ENCODE measurements at places on chromosomes 11 and 22.

DNA sequence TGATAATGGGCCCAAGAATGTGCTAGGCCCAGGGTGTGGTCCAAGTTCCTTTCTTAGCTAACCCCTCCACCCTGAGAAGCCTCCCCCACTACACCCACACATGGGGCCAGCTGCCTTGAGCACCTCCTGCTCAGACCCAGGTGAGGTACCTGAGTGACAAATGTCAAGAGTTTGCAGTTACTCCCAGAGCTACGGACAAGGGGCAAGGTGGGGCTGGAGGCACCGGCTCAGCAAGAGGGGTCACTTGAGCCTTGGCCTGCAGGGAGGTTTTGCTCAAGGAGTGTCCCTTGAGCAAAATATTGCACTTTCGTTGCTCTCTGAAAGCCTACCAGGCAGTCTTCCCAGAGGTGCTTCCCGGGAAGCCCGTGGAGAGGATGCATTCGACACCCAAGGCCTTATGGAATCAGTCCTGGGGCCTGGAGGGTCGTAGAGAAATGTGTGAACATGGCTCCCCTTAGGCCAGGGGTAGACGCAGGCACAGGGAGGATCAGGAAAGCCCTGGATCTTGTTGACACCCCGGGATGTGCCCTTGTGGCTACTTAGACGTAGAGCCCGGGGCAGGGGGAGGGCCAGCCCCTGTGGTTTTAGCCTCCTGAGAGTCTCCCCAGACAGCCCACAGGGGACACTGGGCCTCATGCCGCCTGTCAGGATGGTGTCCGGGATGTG is 114.2 kb downstream of the KCNQ1 start:
- no peak for DNase-seq

- DNase-seq: no peak
These were observed 34.9 kb downstream of the SBF1 start for GRCh38 chr22:50439871-50440331.

DNA sequence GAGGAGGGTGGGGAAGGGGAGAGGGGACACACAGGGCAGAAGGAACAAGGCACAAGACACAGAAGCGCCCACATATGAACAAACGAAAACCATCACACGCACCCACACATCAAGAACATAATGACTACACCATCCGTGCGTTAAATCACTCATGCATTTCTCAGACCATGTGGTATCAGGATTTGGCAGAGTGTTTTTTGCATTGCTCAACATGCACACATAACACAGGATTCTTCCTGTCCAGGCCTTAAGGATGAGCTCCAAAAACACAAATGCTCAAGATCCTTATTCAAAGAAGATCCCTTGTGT is 309.5 kb downstream of the CADM1 start:
- no peak for DNase-seq

GRCh38 chr11:64178951-64179639 is 6.9 kb upstream of the STIP1 start:
- DNase-seq: no peak

DNA sequence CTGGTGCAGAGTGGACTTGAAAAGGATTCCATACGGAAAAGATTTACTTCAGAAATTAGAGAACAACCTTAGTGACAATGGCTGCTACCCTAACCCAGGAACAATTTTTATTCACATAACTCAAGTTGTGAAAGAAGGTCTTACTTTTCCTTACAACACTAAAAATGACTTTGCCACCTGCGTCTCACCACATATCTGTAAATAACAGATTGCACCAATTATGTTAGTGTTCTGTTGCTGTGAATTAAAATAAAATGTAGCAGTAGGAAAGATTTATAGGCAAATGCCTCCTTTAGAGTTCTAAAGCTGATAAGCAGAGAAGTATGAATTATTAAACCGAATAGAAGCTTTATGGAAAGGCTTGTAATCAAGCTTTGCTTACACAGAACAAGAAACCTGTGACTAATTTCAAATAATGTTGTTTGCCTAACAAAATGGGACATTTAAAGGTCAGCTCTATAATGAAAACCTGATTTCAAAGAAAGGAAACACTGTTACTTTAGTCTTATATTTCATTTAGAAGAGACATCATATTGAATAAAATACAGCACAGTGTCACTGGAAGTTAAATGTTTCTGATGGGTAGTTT is 2237.8 kb downstream of the LRRC4C start:
- no peak for DNase-seq

DNA sequence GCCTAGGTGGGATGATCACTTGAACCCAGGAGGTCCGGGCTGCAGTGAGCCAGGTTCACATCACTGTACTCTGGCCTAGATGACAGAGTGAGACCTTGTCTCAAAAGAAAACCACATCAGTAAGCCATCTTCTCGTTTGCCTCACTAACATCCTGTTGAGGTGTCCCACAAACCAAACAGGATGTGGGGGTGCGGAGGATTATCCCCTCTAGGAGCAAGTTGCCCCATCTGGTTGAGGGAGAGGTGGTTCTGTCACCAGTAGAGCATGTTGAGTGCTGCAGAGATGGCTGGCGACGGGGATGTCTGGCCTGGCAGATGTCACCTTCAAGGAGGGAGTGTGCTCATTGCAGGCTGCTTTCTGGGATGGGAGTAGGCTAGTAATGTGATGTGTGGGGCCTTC is 72.4 kb downstream of the ZNRF3 start:
- DNase-seq: no peak

DNA sequence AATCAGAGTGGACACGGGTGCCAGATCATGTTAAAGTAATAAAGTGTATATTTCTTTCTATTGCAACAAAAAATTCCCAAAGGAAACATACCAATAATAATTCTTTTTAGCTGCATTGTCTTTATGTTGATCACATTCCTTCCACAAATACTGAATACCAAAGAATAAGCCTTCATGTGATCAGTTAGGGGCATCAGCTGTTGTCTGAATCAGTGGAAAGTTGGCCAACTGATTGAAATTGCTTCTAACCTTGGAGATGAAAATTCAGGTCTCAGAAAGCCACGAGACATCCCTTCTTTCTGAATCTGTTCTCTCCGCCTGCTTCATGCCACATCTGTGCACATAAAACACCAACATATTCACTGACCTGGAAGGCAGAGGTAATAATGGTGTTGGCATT is 785.2 kb downstream of the KCNA4 start:
- DNase-seq: no peak

- peak; percentile 27 for DNase-seq
These were observed 27.3 kb downstream of the FAM118A start for GRCh38 chr22:45336971-45337431.

DNA sequence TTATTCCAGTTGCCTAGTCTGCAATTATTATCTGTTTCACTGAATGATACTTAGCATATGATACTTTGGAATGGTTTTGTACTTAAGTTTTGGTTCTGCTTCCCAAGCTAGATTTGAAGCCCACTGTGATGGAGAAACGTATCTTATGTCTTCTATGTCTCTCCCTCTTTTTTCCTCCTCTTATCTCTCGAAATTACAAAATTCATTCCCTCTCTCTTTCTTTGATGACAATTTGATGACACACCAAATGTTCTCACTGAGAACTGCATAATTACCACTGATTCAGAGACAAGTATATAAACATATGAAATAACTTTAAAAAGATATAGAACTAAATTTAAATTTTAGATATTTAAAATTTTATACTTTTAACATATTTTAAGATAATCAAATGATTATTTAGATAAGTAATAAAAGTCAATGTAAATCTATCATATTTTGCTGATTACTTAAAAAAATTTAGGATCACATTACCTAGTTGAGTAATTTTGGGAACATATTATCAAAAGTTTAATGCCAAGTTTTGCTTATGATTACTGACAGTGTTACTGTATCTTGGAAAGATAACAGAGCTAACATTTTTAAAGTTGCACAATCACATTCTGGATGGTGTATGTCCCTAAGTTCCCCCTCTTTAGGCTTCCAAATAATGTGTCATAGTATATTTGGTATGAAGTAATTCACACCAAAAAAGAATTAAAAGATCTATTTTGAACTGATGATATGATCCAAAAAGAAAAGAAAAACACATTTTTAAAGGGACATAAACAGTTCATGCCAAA is 255.3 kb downstream of the SBF2 start:
- peak; percentile 44 for DNase-seq

DNA sequence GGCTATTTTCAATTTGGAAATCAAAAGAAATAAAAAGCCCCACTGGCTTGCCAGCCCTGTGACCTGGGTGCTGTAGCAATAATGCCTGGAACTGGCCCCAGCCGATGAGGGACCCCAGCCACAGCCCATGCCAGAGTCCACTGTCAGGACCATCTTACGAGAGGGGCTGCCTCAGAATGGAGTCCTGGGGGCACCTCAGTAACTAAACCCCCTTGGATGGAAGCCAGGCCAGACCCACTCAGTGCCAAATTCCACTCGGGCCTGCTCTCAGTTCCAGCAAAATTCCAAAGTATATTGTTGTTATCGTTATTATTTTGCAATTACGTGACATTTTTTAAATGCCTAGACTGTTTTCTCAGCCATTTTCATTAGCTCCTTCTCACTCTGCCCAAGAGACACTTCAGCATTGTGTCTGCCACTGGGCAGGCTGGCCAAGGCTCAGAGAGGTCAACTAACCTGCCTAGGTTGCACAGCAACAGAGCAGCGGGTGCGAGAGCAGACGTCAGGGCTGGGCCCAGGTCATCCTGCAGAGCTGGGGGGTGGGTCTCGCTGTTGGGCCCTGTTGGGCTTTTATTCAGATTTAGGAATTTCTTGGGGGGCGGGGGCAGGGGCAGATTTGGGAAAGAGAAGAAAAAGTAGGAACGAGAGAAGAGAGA is 19.5 kb downstream of the CDKN1C start:
- no peak for DNase-seq

DNA sequence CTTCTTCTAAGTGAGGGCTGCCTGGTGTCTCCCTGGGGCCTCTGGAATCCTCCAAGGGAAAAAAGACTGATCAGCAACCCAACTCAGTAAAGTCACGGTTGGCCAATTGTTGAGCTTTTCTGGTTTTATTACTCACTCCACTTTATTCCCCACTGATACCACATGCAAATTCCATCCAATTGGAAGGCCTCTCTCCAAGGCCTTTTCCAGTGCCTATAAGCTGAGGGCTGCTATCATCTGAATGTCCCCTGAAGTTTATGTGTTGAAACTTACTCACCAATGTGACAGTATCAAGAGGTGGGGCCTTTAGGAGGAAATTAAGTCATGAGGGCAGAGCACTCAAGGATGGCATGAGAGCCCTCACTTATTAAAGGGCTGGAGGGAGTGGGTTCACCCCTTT is 463.3 kb downstream of the BUD13 start:
- no peak for DNase-seq

DNA sequence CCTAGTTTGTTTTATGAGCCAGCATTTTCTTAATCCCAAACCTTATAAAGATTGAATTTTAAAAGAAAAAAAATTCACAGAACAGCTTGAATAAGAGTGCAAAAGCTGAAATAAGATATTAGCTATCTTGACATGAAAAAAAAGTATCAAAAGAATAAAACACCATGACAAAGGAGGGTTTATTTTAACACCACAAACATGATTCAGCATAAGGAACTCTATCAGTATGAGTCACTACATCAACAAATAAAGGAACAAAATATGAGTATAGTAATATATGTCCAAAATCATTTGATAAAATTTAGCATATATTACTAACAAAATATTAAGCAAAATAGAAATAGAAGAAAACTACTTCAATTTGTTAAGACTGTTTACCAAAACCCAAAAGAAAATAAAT is 9.6 kb upstream of the LMO1 start:
- DNase-seq: no peak

- peak; percentile 81 for DNase-seq
These were observed 344.7 kb downstream of the MN1 start for GRCh38 chr22:27456696-27457503.

DNA sequence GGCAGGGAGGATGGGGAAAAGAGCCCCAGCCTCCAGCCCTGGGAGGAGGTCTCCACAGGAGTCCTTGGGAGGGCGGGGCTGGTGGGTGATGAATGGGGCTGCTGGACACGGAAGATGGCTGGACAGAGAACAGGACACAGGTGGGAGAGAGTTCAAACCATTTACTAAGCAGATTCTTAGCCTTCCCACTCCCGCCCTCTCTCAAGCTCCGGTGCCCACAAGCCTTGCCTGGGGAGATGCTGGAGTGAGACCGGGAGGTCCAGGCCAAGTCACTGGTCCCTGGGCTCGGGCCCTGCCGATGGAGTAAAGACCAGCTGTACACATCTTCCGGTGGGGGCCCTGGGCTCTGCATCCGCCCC is 1.4 kb downstream of the CLDN5 start:
- DNase-seq: no peak

DNA sequence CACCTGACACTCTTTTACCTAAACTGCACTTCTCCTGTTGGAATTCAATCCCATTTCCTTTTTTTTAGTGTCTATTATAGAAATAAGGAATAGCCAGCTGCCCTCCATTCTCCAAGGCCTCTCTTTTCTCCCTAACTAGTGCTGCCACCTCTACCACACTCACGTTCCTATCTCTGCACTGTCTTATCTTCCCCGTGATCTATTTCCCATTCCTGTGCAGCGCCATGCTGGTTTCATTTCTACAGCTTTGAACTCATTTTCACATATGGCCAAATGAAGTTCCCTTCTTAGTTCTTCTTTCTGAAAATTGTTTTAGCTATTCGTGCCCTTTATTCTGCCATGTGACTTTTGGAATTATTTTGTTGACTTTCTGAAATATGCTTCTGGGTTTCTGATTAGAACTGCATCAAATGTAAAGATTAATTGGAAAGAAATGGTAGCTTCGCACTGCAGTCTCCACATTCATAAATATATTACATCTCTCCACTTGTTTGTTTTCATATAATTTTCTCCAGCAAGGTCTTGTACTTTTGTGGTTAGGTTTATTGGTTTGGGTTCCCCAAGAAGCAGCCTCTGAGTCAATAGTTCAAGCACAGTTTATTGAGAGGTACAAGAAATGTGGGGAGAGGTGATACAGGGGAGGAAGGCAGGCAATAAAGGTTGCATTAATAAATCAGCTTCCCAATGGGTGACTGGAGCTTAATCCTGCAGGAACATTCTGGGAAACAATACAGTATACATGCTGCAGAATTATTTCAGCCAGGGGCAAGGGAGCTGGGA is 43.7 kb upstream of the DRD2 start:
- no peak for DNase-seq

- DNase-seq: no peak
These were observed 44.2 kb downstream of the FBXO7 start for GRCh38 chr22:32518848-32519247.

DNA sequence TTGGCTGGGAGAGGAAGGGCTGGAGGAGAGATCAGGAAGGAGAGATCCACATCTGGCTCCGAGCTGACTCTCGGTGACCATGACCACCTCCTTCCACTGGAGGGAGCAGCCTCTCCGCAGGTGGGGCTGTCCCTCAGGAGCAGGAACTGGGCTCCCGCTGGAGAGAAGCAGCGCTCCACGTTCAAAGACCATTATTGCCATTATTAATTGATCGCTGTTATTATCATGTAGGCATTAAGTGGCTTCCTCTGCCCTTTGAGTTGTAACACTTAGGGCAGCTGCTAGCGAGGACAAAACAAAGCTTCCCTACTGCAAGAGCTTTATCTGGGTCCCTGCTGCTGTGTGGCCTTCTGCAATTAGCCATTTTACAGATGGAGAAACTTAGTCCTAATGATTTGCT is 251.9 kb downstream of the ST3GAL4 start:
- peak; percentile 94 for DNase-seq

- no peak for DNase-seq
These were observed 110.0 kb downstream of the TP53I11 start for GRCh38 chr11:44840521-44841251.

Measured in GM03348 (cell line).